NCI-H526 (cell line): ENCODE measurements at places on chromosomes 6 and 20.

GRCh38 chr6:88251301-88251700 is 85.2 kb upstream of the CNR1 start:
- DNase-seq = no peak

DNA sequence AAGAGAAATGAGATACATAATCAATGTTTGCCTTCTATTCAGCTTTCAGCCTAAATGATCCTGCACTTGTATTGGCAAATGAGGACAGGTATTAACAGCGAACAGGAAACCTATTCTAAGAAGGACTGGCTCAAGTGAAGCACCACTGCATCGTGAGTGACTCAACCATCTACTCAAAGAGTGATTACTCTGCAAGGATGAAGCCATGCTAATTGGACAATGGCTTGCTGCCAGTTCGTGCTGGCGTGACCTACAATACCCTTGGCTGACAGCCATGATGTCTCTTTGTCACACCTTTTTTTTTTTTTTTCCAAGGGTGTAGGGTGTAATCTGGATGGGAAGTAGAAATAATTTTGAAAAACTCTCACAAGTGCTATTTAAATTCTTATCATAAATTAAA is 104.9 kb downstream of the GJA10 start:
- no peak for DNase-seq

DNA sequence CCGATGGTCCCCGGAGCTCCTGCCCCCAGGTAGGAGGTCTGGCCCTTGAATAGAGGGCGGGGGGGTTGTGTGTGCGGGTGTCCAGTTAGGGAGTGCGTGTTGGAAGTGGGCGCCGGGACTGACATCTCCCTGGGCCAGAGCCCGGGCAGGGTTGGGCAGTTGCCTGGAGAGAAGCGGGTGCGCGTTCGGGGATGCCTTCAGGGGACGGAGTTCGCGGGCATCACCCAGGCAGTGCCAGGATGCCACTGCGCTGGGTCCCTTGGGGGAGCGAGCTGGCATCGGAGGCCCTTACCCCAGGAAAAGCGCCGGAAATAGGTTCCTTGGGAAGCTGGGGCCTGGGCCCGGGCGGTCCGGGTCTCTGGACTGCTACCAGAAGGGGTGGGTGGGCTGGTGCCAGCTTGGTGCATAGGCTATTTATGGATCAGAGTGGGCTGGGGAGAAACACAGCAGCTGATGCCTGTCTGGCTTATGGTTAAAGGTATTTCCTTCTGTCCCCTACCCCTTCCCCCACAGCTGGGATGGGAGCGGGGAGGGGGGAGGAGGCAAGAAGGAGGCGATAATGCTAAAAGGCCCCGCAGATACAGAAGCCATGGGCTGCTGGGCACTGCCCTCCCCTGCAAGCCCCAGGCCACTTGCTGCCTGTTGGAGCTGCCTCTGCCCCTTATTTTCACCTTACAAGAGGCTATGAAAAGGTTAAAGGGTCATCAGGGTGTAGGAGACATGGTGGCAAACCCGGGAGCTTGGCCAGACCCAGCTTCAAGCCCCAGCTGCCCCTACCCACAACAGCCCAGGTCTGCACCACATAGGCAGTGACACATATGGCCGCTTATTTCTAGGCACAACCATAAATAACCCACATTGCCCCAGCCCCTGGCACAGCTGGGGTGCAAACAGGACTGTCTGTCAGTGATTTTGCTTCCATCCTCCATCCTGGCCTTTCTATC is 638 bp downstream of the PACSIN1 start:
- DNase-seq = no peak

GRCh38 chr6:47242483-47243386 is 67.0 kb downstream of the TNFRSF21 start:
- DNase-seq = peak; percentile 55

- DNase-seq = peak; percentile 77
These were observed 243.1 kb downstream of the PKHD1 start for GRCh38 chr6:51844336-51844735.

GRCh38 chr6:142871910-142872331 is 73.1 kb downstream of the HIVEP2 start:
- DNase-seq = no peak

DNA sequence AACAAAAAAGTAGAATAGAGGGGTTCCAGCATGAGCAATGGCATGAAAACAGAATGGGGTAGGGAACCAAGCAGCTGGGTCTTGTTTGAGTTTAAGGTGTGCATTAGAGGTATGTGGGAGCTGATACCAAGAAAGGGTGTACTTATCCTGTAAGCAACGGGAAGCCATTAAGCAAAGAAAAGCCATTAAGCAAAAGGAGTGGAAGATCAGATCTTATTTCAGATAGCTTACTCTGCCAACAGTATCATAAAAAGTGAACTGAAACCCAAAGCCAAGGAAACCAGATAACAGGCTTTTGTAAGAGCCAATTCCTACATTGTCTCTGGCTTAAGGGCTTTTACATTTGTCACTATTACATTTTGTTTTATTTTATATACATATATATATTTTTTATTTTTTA is 21.3 kb upstream of the BEND6 start:
- no peak for DNase-seq

DNA sequence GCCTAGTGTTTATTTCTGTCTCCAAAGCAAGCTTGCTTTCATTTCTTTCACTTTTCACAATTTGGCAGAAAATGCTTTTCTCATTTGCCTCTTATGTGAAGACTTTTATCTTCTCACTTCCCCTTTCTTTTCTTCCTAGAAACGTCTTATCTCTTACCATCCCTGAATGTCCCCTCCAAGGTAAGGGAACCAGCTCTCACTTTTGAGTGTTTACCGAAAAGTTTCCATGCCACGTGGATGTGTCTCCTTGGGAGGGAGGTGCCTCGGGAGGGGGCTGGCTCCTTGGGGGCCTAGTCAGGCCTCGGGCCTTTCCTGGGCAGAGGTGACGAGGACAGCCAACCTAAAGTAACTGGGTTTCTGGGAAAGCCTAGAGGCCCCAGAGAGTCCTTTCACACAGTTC is 127.4 kb downstream of the CD24 start:
- no peak for DNase-seq

- DNase-seq = peak; percentile 40
These were observed 12.8 kb upstream of the BPI start for GRCh38 chr20:38290829-38291814.

DNA sequence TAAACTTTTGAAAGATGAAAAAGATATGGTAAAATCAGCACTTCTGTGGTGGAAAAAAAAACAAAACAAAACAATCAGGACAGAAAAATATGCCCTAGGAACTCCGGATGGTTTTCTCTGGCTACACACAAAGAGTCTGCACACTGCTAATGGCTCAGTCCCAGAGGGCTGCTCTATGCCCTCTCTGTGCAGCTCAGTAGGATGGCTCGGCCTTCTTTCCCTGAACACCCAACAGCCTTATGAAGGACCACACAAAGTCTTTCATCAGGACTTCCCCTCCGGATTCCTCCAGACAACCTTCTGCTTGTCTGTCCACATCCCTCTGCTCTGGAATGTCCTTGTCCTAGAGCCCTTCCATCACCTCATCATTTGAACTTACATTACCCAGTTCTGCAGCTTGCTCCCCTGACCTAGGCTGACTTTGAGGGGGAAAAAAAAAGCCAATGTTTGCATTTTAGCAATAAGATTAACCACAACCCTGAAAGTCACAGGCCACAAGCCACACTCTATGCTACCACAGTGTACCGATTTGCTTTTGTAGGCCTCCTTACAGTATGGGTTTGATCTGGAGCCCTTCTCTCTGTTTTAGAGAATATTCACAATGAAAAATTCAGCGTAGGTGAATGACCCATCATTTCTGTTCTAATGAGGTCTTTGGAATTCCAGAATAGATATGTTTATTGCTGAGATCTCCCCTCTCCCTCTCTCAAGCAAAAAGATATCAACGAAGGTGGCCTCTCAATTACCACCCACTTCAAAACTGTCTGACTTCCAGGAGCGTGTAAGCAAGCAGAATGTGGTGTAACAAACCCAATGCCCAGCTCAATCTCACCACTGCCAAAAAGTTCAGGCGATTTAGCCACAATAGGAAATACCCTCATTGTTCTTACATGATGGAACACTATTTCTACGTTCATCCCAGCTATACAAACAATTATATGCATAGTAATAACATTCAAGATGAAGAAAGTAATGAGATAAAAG is 164.0 kb downstream of the GMDS start:
- no peak for DNase-seq

- DNase-seq = no peak
These were observed 6.3 kb downstream of the BMP6 start for GRCh38 chr6:7732228-7732627.

DNA sequence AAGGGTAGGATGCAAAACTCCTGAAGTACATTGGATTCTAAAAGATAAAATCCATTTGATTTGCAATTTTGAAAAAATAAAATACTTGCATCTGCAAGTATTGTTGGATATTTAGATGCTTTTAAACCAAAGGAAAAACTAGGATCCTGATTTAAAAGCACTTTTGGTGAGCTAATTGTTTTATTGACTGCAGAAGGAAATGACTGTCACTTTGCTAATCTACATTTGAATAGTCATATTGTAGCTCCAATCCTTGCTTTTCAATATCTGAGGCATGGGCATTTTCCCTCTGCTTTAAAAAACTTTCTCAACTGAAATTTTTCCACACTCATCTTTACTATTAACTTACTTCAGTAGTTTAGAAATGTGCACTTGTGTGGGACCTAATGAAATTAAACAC is 74.1 kb downstream of the TRDN start:
- no peak for DNase-seq

- no peak for DNase-seq
These were observed 32.7 kb downstream of the CYP24A1 start for GRCh38 chr20:54140927-54141566.
